Stimulated activated CD4-positive, alpha-beta T cell treated with anti-CD3 and anti-CD28 coated beads, Interleukin-2, amount 100 ng/mL, for 4 hours (primary cell): ENCODE measurements at places on chromosomes 12 and 14.
A peak's percentile ranks its signal among the peaks of the same experiment; 100 is the strongest.

GRCh38 chr14:100733152-100733850 is 6.6 kb downstream of the DLK1 start:
- no peak for DNase-seq

- DNase-seq, result no peak
These were observed 18.1 kb downstream of the EGLN3 start for GRCh38 chr14:33932576-33933345.

DNA sequence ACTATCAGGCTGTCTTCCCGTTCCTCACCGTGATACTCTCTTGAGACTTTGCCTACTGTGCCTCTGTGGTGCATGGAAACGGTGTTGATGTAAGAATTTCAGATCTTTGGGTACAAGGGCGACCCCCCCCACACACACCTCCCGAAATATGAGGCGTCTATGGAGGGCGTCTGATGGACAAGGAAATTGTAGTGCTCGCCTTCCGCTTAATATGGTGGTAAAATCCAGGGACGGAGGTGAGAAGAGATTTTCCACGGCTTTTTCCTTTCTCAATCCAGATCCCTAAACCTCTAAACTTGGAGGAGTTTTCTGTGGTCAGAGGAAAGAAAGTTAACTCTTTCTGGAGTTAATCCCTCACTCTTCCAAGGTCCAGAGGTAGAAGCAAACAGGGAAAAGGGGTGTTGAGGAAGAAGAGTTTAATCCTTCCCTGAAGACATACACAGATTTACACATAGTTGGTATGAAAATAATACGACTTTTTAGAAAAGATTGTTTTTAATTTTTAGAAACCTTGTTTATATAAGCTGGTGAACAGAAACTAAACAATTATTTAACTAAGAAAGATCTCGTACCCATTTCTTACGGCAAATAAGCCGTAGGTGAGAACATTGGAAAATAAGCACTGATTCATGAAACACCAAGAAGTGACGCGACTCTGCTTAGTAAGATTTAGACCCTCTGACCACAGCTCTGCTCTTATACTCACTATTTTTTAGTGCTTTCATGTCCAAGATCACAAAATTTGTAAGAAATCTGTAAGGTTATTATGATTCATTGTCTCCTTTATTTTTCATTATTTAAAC is 23.1 kb upstream of the RNASE12 start:
- no peak for DNase-seq

DNA sequence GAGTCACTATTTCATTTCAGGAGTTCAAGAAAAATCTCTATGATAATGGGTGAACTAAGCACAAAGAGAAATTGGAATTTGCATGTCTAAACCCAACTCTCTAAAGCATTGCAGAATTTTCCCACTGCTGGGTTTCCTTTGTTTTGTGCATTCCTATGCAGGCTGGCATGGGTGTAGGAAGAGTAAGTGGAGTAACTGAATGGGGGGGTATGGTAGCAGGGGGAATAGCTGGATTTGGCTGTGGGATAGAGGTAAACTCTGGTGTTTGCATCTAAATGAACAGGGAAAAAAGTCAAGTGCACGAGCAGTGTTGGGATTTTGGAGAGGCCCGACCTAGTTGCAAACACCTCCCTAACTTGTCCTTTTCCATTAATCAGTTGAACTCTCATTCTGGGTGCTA is 159.1 kb downstream of the ANO4 start:
- DNase-seq, result no peak

GRCh38 chr12:92141591-92142121 is 4.0 kb downstream of the BTG1 start:
- DNase-seq, result no peak

DNA sequence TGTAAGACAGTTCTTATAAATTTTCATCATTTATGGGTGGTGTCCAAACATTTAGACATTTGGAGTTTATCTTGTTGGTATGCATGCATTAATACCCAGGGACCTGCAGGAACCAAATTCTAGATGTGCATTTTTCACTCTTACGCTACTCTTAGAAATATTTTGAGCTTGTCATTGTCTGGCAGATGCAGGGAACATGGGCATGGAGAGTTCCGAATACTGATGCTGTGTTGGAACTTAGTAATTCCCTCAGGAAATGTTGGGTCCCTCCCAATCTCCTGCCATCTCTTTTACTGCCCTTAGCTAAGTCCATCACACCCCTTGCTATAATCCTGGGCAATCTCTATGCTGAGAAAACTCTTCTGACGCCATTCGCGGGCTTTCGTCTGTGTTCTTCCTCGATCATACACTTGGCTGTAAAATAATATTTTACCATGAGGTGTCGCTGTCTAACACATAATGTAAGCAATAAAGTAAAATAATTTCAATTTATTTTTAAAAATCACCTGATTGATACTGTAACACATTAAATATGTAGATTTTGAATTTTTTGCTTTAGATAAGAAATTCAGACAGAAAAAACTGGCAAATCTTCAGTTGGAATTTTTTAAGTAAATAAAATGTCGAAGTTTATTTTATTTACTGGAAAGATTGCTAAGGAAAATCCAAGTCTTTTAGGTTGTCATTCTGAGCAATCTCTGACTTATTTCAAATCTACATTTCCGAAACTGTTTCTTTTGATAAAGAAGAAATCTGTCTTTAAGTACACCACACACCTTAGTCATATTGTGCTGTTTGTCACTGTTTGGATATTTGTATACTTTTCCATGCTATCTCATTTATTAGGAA is 304.1 kb upstream of the SSTR1 start:
- DNase-seq, result no peak

DNA sequence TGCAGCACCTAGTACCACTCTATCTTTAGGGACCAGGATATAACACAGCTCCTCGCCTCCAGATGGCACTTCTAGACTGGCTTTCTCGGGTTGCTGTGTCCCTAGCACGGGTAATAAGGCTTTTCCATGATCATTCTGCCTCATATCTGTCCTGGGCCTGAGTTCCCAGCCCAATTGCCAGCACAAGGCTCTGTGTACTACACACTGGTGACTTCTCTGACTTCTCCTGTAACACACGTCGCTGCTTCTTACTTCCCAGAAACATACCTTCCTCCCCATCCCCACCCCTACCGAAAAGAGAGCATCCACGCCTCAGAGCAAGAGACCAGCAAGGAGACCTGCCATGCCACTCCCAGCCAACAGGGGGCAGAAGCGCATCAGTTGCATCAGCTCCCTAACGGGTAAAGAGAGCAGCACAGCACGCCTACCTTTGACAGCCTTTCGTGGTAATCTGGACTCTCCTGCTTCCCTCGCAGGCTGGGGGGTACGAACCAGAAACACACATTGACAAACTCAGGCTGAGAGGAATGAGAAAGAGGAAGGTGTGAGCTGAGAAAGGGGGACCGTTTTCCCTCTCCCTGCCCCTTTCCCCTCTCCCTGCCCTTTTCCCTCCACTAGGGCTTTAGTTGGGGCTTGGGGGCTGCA is 21.2 kb upstream of the ZNF740 start:
- peak; percentile 81 for DNase-seq

DNA sequence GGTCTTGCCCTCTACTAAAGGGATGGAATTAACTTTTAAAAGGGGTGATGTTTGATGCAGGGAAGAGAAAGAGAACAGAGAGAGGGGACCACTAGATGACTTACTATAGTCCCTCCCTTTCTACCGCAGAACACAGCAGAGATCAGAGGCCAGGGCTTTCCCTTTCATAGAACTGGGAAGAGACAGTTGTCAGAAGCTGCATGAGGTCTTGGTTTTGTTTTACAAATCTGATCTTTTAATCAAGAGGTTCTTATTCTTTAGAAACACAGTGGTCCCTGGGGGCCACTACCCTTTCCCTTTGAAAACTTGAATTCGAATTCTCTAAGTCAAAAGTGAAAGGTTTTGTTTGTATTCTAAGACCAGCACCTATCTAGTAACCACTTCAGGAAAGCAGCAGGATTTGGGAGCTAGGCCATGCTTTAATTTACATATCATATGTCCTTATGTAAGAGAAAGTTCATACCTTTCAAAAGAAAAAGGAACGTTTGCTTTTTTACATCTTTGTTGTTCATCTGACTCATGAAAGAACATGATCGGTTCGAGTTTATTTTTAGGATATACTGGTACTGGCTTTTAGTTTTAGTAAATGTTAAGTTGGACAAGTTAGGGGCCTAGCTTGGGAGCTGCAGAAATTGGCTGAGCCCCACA is 6.3 kb downstream of the FBXL14 start:
- DNase-seq, result no peak
